ENCODE measurements at places on chromosomes 1 and 21.

DNA sequence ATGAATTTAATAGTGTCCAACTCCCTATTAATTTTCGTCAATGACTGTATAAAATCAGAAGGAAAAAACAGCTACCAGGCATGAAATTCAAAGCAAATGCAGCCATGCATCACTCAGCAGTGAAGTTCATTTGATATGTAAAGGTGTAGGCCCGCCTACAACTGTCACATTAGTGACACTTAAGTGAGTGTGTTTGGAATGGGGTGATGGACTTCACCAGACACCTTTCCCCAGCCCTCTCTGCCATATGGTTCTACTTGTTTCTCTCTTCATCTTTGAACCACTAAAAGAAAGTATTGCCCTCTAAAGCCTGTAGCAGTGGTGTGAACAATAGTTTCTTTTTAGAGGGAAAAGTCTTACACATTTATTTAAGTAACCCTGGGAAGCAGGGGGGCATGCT, 124.0 kb downstream of the SIPA1L2 start:
- no peak for DNase-seq

- no peak for DNase-seq
Measured at GRCh38 chr1:187042538-187042937, 213.8 kb downstream of the PLA2G4A start.

GRCh38 chr21:46428987-46429710, 29.5 kb upstream of the DIP2A start:
- DNase-seq, result no peak

GRCh38 chr21:20258542-20258941, 739.7 kb upstream of the NCAM2 start:
- DNase-seq, result no peak

DNA sequence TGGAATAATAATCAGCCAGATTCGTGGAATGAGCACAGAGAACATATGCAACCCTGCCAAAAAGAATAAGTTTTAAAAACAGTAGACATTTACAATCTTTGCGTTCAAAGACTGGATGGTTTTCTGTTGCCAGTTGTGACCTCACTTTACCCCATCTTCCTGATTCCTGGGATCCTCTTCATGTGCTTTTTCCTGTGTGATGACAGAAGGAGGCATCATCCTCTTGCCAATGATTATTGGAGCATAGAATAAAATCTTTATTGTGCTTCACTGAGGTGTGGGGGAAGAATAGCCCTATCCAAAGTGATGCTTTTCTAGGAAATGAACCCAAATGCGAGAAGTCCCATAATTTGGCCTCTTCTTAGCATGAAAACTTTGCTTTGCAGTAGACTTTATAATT, 15.0 kb upstream of the BARHL2 start:
- no peak for DNase-seq

DNA sequence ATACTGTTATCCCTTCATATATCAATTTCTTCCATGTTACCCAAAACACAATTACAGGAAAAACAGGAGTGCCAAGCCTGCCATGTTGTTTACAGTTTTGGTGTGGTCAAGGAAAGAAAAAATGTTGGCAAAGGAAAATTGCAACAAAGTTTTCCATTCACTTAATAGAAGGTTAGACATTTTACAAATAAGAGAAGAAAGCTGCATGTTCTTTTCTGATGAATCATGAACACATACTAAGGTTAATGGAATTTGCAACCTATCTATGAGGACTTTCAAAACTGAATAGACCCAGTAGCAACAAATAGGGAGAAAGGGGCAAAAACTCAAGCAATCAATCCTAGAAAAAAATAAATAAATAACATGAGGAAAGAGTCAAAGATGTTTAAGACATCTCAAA, 556.7 kb downstream of the DPYD start:
- DNase-seq, result no peak

DNA sequence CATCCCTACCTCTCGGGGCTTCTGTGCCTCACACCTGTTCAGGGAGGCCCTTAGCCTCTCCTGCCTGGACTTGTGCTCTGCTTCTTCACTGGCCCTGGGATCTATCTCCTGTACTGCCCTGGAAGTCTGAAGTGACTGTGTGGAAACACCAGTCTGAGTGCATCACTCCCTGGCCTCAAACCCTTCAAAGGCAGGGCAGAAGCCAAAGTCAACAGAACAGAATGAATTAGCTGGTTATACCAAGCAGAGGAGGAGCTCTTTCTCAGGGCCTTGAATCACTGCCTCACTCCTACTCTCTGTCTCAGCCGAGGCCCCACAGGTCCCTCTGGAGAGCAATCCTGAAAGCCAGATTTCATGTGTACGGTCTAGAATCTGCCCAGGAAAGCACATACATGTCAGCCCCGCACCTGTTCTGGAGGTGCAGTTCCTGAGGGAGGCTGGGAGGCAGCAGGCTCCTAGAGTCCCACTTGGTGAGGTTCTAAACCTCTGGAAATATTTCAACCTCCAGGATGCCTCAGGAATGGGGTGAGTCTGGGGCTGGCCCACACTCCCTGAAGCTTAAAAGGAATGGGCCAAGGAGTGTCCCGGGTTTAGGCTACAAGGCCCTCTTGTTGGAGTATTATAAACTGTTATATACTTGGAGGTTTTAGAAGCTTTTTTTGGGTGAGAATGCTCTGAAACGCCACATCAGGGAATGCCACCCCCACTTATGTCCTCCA, 98.3 kb downstream of the ABCA4 start:
- no peak for DNase-seq

GRCh38 chr1:210698661-210699060, 370.0 kb downstream of the HHAT start:
- DNase-seq, result no peak

DNA sequence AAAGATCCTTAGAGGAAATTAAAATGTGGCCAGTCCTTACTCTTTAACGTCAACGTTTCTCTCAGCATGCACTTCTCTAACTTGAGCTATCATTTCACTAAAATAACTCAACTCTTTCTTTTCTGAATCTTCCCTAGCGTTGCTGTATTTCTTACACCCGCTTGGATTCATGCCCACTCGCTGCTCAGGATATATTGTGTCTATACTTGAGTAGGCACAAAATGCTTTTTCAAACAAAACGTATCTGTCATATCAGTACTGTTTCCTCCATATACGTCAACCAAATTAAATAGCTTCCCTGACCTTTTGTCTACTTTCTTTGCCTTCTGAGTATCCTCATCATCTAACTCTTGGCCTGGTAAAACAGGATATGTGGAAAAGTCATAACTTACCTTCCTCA, 549.7 kb downstream of the SMYD3 start:
- no peak for DNase-seq

DNA sequence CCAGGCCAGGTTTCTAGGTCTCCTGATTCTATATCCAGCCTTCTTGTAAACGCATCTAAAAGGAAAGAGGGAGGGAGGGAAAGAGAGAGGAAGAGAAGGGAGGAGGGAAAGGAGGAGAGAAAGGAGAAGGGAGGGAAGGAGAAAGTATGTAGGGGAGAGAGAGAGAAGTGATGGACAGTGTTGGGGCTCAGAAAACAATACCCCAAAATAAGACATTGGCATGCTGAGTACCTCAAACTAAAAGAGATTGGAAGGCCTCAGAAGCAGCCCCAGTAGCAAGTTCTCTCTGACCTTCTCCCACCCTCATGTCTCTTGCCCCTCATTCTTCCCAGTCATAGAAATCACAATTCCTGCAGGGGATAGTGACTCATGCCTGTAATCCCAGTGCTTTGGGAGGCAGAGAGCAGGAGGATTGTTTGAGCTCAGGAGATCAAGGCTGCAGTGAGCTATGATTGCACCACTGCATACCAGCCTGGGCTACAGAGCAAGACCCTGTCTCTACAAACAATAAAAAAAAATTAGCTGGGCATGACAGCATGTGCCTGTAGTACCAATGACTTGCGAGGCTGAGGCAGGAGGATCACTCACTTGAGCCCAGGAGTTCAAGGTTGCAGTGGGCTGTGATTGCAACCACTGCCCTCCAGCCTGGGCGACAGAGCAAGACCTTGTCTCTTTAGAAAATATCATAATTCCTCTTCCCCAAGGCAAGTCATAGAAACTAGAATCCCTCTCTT, 51.2 kb downstream of the DNTTIP2 start:
- no peak for DNase-seq

- peak; percentile 40 for DNase-seq
Measured at GRCh38 chr1:7596126-7596965, 174.8 kb upstream of the VAMP3 start.

DNA sequence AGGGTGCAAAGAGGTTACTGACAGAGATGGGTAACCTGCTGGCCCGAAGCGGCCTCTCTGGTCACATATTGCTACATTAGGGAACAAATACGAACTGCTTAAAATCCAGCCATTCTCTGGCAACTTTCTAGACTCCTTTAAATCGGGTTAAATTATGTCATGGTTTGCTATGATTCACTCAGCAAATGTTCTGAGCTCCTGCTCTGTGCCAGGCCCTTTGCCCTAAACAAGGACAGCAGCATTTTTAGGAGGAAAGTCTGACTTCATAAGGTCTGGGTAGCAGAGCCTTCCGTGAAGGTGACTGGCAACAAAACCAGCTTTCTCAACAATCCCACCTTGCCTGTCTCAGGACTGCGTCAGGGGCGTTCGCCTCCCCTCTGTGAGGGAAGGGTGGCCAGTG, 15.4 kb downstream of the ZP4 start:
- DNase-seq, result no peak

Data from suprapubic skin (tissue), 4 donors.